Common myeloid progenitor, CD34-positive (primary cell): ENCODE measurements at places on chromosomes 5 and 9.
A peak's percentile ranks its signal among the peaks of the same experiment; 100 is the strongest.

DNA sequence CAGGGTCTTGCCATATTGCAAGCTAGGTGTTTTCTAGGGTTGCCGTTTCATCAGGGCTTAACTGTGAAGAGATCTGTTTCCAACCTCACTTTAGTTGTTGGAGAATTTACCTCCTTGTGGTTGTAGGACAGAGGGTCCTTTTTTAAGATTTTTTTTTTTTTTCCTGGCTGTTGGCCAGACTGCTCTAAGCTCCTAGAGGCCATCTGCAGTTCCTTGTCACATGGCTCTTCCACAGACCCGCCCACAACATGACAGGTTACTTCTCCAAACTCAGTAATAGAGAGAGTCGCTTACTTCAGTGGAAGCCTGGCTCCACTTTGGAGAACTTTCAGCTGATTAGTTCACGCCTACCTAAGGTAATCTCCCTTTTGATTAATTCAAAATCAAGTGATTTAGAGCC is 543.7 kb downstream of the DMRTA1 start:
- DNase-seq, result no peak

DNA sequence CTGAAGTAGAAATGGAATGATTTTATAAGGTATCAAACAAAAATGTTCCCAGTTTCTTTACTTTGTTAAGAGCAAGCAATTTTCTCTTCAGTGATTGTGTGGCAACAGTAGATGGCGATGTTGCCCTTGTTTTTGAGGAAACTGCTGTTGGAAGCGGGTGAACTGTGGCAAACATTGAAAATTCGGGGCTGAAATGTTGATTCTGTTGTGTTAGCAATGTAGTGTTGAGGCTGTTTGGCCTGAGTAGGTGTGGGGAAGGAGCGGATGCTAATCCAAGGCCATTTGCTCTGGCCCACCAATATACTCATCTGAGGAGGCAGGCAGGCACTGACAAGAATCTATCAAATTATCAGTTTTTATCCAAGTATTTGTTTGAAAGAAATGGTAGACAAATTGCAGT is 129.8 kb downstream of the SLC12A2 start:
- DNase-seq, result peak; percentile 84

- no peak for DNase-seq
Measured at GRCh38 chr5:54063817-54064216, 246.6 kb downstream of the ARL15 start.

- no peak for DNase-seq
Measured at GRCh38 chr5:67315082-67315989, 118.7 kb upstream of the CD180 start.

GRCh38 chr9:89811356-89811755 is 206.5 kb downstream of the GADD45G start:
- no peak for DNase-seq

DNA sequence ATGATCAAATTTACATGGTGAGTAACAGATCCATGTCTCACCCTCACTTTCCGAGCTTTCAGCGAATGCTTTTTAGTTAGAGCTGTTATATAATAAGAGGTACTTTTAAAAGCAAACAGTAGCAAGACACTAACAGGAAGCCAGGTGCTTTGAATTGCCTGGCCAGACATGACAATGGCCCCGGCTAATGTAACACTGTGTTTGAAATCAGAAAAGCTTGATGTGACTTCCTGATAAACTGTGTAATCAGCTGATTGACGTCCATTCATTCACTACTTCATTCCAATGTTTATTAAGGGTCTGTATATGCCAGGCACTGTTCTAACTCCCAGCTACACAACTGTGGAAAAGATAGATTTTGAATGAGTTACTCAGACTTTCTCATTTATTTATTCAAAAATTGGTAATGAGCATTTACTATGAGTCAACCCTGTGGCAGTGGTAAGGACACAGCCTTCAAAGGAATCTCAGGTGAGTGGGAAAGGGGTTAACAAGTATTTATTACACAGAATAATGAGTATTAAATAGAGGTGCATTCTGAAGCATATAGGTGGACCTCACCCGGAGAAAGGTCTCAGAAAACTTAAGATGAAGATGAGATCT is 26.6 kb downstream of the DPYSL3 start:
- peak; percentile 57 for DNase-seq

- no peak for DNase-seq
Measured at GRCh38 chr9:136075134-136075841, 19.8 kb downstream of the NACC2 start.

- DNase-seq, result no peak
Measured at GRCh38 chr5:73256862-73257261, 83.9 kb downstream of the TMEM174 start.

GRCh38 chr9:114107286-114108001 is 8.4 kb upstream of the KIF12 start:
- no peak for DNase-seq

DNA sequence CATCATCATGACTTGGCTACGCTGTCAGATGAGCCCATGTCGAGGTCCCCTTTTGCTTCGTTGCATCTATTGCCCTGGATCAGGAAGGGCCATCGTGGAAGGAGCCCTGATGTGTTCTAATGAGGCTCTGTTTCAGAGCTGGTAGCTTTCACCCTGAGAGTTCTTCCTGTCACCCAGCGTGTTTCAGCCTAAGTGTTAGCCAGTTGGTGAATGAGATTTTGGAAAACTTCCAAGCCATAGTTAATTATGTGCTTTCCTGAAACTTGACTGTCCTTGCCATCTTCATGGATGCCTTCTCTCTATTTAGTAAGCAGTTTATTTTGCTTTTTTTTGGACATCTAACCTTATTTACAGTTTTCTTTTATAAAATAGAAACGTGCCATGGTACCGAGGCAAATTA is 1695.4 kb upstream of the WWC1 start:
- no peak for DNase-seq

DNA sequence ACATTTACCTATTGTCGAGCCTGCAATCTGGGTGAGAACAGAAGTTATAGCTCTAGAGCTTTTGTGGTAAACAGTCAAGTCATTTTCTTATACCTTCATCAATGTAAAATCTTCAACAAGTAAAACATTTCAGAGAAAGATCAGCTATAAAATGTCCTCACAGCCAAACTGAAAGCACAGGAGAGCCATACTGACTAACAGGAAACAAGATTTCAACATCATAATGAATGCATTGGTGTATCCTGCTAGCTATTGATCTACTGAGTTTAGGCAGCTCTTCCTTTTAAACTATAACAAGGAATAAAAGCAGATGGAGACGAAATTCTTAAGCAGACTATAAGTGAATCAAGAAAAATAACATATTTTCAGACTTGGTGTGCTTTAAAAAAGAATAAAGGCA is 1522.9 kb upstream of the WWC1 start:
- no peak for DNase-seq

DNA sequence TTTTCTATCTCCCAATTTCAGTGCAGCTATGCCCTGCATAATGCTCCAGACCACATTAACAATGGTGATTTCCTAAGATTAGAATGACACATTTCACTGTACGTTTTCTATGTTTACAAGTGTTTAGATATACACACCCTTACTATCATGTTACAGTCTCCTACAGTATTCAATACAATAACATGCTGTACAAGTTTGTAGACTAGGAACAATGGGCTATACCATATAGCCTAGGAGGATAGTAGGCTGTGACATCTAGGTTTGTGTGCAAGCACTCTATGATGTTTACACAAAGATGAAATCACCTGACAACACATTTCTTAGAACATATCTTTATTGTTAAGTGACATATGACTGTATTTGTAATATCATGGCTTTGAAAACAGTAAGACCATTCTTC is 1435.6 kb upstream of the NUDT12 start:
- DNase-seq, result no peak

DNA sequence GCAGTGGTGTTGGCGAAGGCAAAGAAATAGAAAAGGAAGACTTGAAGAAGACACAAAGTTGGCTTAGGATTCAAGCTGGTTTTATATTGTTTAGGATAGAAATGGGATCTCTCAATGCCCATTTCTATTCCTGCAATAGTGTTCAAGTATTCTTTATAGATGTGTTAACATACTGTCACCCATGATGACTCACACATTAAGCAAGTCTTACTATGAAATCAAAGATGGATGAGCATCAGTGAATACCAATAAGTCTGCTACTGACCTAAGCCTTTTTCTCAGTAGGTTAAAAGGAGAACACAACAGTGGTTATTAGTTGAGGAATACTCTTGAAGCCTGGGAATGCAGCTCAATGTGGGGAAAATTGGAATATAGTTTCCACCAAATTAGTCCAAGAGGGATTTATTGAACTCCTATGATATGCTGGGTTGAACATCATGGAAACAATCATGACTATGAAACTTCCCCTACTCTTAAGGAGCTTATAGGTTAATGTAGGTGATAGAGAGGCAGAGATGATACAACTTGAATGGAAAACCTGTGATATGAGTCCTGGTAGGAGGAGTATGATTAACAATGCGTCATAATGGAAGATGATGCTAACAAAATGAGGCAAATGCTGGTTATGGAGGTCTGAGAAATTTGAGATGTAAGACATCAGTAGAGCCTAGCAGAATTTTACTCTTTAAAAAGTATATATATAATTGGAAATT is 417.1 kb upstream of the DAP start:
- no peak for DNase-seq

DNA sequence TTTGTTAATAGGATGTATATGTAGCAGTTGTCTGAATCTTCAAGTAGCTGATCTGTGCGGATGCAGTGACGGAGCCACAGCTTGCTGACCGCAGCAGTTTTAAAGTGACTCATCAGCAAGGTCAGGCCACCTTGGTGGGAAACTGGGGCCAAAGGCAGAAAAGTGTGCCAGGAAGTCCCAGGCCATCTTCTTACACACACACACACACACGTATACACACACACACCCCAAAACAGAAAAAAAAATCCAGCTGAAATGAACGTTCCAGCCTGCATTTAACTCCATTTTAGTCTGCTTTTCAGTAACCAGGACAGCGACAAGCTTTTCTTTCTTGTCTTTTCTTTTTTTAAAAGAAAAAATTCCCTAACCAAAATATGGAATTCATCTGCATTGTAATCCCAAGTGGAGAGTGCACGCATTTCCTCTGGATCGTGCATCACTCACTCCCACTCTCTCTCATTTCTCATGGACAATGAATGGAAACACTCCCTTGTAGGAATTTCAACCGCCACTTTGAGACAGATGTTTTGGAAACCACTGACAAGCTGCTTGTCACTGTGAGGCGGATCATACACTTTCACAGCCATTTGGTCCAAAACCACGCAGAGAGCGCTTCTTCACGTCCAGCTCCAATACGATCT is 103.9 kb downstream of the LHFPL2 start:
- no peak for DNase-seq

GRCh38 chr5:156496291-156496690 is 169.3 kb downstream of the SGCD start:
- no peak for DNase-seq

- DNase-seq, result no peak
Measured at GRCh38 chr9:112078432-112078831, 96.7 kb downstream of the SUSD1 start.

DNA sequence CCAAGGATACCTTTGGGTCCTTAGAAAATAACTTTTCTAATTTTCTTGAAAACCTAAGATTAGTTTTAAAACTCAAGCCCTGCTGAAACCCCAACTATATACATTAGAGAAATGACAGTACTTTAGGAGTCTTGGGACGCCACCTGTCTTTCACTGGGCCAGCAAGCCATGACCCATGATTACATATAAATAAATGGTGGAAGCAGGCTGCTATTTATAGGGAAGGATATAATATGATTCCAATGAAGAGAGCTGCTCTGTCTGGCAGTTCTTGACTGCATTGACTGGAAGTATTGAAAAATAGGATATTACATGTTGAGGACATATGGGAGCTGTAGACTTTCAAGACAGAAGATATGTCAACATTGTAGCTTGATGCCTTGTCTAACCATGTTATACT is 7.3 kb downstream of the JMY start:
- DNase-seq, result no peak

DNA sequence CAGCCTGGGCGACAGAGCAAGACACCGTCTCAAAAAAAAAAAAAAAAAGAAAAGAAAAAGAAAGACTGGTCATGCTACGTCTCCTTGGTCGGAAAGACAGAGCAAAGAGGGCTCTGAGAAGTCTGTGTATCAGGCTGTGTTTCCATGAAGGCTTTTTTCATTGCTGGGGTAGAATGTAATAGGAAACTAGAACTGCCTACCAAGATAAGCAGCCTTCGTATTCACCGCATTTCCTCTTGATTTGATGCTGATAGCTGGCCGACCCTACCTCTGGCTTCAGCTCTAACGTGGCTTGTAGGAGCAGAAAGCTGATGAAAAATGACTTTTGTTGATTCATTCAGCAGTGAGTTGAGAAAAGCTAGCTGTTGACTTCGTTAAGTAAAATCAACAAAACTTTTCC is 17.4 kb downstream of the SLC1A3 start:
- DNase-seq, result peak; percentile 98

GRCh38 chr5:177982956-177983355 is 13.1 kb downstream of the PROP1 start:
- no peak for DNase-seq

DNA sequence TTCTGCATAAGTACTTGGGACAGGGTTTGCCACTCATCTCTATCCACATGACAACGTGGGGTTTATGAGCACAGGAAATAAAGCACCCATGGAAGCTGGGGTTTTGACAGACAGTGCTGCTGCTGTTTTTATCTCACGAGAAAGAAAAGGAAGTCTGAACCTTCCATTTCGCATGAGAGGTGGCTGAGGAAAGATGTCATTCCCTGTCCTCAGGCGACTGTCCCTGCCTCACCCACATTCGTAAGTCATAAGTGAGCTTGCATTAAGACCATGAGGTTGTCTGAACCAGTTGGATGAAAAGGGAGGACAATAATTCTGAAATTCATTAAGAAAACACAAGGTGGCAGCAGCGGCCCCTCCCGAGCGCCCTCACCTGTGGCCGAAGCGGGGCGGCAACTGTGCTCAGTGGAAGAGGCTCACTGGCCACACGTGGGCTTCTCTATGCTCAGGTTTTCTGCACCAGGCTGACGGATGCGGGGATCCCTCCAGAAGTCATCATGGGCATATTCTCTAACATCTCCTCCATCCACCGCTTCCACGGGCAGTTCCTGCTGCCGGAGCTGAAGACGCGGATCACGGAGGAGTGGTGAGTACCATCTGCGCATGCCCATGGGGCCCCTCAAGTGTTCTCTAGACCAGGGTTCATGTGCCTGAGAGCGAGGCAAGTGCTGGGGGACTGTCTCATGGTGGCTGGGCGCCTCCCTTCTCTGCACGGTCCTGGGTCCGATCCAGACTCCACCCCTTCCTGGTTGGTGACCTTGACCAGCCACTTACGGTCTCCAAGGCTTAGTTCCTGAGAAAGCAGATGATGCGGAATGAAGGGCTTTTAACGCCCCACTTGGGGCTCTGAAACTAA is 54.7 kb upstream of the SUSD3 start:
- DNase-seq, result peak; percentile 50

GRCh38 chr5:107223066-107223465 is 447.7 kb downstream of the EFNA5 start:
- DNase-seq, result no peak

- DNase-seq, result peak; percentile 85
Measured at GRCh38 chr5:150671509-150672236, 10.6 kb downstream of the MYOZ3 start.

- DNase-seq, result no peak
Measured at GRCh38 chr5:80703747-80704146, 49.0 kb upstream of the DHFR start.

- no peak for DNase-seq
Measured at GRCh38 chr9:16475996-16476395, 394.5 kb downstream of the BNC2 start.

- peak; percentile 87 for DNase-seq
Measured at GRCh38 chr9:99807276-99807852, 14.3 kb upstream of the NR4A3 start.
